Effector CD4-positive, alpha-beta T cell (primary cell): ENCODE measurements at places on chromosomes 1 and 21.

GRCh38 chr1:22470227-22470626 is 18.6 kb downstream of the ZBTB40 start:
- DNase-seq = no peak

- no peak for DNase-seq
Observed at GRCh38 chr21:38476385-38476784, 21.9 kb downstream of the ERG start.

DNA sequence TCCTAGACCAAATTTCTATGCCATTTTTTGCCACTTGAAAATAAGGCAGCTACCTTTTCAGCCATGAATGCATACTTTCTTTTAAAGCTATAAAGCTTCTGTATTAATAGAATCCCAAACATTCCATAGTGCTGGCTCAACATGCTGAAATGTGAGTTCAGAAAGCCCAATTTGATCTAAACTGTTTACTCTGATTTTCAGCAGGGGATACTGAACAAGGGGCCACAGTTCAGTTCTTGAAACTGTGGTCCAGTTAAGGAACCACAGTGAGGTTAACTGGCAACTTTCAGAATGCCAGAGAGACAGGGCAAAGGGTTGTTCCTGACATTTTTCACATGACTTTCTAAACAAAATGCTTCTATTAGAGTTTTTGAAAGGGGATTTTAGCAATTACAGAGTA is 85.7 kb upstream of the COL11A1 start:
- DNase-seq = no peak

- DNase-seq = no peak
Observed at GRCh38 chr1:161238039-161238473, at the start of gene NR1I3. NR1I3 (minus strand) TSS chr1:161238203; CDS start chr1:161236565, 1,638 bp downstream.

- DNase-seq = no peak
Observed at GRCh38 chr1:175422156-175422555, 229.6 kb upstream of the KIAA0040 start.

DNA sequence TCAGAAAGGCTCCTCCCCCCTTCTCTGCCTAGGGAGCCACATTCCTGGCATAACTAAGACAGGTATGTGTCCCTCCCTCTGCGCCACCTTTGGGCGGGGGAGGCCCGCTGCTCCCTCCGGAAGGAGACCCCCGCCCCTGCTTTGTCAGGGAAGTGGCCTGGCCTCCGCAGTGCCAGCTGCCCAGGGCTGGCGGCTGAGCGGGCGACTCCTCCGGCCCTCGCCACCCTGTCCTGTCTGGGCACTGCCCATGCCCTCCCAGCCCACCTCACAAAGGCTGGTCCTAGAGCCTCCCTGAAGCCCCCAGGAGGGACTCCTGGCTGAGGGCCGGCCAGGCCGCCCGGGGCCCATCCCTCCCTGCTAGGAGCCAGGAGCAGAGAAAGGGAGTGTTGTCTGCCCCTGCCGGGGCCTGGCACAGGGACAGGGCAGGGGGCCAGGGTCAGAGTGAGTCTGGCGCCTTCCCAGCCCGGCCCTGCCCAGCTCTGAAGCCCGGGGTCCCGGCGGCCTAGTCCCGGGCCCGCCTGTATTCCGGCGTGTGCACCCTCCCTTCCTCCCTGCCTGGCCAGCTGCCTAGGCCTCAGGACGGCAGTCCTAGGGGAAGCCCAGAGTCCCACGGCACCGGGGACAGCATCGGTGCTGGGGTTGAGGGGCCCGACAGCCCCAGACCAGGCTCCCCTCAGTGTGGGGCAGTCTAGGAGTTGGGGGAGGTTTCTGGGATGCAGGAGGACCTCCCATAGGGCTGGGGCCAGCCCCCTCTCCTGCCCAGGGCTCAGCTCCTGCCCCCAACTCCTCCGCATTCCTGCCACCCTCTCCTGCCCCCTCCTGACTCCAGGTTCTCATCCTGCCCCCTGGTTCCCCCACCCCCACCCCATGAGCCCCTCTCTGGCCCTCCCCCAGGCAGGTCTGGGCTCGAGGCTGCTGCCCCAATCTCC is 5.1 kb downstream of the AGRN start:
- no peak for DNase-seq

DNA sequence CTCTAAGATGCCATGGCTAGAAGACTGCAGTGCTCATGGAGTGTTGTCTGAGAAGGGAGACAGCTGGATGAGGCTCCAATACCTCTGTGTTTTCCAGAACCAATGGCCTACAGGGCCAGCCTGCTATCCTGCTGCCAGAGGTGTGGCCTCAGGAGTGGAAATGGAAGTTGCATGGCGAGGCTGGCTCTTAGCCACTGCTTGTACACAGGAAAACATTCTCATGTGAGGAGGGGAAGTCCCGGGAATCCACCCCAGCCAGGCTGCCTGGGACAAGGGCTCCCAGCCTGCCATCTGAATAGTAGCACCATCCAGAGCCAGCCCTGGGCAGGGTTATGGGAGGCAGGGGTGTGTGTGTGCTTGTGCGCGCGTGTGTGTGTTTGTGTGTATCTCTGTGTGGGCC is 56.5 kb downstream of the SDC3 start:
- DNase-seq = no peak

DNA sequence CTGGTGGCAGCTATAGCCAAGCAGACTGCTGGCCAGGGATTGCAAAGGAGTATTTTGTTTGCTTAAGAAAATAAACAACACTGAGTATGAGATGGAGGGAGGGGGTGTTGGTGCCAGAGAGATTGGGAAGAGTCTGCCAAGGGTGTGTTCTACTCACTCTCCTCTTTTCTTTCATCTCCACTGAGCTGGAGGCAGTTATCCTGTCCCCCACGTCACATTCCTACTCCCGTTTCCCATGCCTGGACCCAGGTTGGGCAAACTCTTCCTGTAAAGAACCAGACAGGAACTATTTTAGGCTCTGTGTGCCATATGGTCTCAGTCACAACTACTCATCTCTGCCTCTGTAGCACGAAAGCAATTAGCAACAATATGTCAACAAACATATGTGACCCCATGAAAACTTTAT is 1.4 kb upstream of the IL24 start:
- DNase-seq = no peak

GRCh38 chr1:230915078-230915477 is 46.8 kb upstream of the C1orf198 start:
- DNase-seq = no peak

DNA sequence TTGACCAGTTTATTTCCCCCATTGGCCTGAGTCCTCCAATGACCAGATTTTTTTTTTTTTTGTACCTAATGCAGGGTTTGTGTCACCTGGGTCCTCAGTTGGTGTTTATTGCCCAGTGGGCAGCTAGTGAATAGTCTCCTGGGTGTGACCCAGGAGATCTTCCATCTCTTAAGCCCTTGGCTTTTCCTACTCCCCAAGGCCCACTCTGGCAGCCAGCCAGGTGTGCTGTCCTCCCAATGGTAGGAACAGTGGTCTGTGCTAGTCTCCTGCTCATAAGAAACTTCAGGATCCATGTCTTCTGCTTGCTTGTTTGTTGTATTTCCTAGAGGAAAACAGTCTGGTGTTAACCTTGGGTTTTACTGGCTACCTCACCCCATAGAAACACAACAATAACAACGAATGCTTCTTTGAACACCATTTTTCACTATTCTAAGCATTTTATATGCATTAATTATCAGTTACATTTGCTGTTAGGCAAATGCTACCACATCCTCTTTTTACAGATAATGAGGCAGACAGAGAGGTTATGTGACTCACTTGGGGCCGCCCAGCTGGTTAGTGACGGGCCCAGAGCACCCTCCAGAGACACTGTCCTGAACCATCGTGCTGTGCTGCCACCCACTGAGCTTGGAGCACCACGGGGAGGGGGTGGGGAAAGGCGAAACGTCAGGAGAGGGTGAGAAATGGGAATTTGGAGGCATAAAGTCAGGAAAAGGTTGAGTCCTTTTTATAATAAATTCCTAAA is 107.5 kb downstream of the HIVEP3 start:
- DNase-seq = no peak

- no peak for DNase-seq
Observed at GRCh38 chr21:42997053-42997452, 22.7 kb downstream of the PKNOX1 start.

- peak; percentile 28 for DNase-seq
Observed at GRCh38 chr1:40404670-40405462, 31.3 kb downstream of the SMAP2 start.
